ENCODE measurements at places on chromosomes 7 and 10. TPM values are rescaled to one million over a fixed set of nuclear protein-coding genes. Genes with fewer than 3 reads are reported as not detected.

DNA sequence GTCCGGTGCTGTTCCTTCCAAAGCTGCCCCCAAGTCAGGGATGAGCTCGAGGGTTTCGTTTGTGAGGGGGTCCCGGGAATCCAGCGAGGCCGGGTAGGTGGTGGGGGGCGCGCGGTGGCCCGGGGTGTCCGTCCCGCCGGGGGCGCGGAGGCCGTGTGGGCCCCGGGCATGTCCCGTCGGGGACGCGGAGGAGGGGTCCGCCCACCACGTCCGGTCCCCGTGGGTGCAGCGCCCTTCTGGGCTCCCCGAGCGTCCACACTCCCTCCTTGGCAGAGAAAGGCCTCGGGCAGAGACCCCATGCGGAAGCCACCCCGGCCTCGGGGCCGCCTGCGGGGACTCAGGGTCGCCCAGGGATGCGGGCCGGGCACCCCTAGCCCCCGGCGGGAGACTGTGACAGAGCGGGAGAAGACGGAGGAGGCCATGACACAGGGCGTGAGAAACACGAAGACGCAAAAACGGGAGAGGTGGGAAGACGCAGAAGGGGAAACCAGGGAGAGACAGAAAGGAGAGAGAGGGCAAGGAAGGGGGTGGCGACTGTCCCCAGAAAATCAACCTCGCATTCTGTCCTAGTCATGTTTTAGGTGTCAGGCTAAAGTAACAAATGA, 640 bp upstream of the ZNF425 start:
- peak; percentile 18 for DNase-seq
- peak overlapping the region; percentile 88 for H3K27ac ChIP-seq
- H3K4me3 ChIP-seq = peak overlapping the region; percentile 97
- H3K4me1 ChIP-seq = no peaks in the 10 kb centered on the region

DNA sequence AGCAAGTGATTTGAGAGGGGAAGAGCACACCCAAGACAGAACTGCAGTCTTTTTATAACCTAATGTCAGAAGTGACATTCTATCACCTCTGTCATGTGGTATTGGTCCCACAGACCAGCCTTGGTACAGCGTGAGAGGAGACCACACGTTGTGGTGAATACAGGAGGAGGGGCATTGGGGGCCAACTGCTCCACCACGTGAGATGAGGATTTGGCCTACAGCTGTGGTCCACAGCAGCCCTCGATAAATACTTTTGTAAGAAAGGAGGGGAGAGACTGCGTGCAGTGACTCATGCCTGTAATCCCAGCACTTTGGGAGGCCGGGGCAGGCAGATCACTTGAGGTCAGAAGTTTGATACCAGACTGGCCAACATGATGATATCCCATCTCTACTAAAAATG, 243.1 kb downstream of the FGFR2 start:
- DNase-seq = no peak
- no peak overlapping the region for H3K27ac ChIP-seq
- H3K4me1 ChIP-seq = no peaks in the 10 kb centered on the region
- H3K27me3 ChIP-seq = no peaks in the 10 kb centered on the region

- DNase-seq = no peak
- H3K27me3 ChIP-seq = no peaks in the 10 kb centered on the region
- H3K4me1 ChIP-seq = peaks cover 9% of the 10 kb centered on the region
- no peaks in the 10 kb centered on the region for H3K36me3 ChIP-seq
Measured at GRCh38 chr7:465710-466400, 53.8 kb downstream of the PDGFA start.

DNA sequence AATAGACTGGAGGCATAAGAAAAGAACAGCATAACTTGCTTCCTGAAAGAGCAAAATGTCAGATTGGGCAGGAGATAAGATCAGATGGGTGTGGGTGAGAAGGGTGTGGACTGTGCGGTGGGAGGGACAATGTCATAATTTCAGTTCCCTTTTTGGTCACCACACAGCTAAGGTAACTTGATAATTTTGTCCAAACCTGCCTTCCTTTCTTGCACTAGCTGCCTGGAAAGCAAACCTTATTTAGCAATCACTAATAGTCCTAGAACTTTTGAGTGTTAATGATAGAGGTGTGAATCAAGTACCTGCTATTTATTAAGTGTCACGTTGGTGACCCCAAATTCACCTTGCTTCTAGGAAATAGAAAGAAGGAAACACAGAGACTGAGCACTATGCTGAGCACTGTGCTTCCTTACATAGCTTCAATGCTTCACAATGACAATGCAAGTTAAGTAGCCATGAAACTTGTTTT, 72.4 kb upstream of the SP4 start:
- no peaks in the 10 kb centered on the region for H3K27me3 ChIP-seq
- no peak overlapping the region for H3K4me3 ChIP-seq
- no peaks in the 10 kb centered on the region for H3K36me3 ChIP-seq
- no peaks in the 10 kb centered on the region for H3K4me1 ChIP-seq

- H3K27me3 ChIP-seq = peaks cover 4% of the 10 kb centered on the region
- H3K36me3 ChIP-seq = no peaks in the 10 kb centered on the region
- no peak overlapping the region for H3K4me3 ChIP-seq
- no peak overlapping the region for H3K27ac ChIP-seq
- no peak for DNase-seq
Measured at GRCh38 chr10:132181691-132182425, 4.9 kb upstream of the DPYSL4 start.

The GIMAP2 gene
- 0.54 TPM for polyA plus RNA-seq
